ENCODE measurements at places on chromosomes 13 and 19.
A peak's percentile ranks its signal among the peaks of the same experiment; 100 is the strongest.

- DNase-seq, result no peak
Measured at GRCh38 chr19:14482172-14482941, 7.2 kb upstream of the PTGER1 start.

DNA sequence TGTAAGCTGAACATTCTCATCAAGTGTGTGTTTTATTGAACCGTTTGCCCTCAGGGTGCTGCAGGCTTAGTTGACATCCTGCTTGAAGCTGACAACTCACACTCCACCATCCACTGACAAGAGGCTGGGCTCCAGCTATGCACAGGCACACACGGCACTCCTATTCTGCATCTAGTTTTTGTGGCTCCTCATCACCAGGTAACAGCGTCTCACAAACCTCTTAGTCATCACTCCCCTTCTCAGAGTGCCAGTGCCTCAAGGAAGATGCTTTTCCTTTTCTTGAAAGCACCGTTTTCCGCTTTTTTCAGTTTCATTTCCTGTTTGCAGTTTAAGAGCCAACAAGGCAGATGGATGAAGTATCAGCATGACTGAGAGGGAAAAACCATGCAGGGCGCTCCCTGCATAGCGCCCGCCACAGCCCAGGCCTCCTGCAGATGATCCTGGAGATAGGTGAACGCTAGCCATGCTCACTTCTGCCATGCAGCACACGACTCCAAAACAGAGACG, 491.2 kb downstream of the COG6 start:
- no peak for DNase-seq

GRCh38 chr13:66585669-66586203, 644.4 kb downstream of the PCDH9 start:
- no peak for DNase-seq

DNA sequence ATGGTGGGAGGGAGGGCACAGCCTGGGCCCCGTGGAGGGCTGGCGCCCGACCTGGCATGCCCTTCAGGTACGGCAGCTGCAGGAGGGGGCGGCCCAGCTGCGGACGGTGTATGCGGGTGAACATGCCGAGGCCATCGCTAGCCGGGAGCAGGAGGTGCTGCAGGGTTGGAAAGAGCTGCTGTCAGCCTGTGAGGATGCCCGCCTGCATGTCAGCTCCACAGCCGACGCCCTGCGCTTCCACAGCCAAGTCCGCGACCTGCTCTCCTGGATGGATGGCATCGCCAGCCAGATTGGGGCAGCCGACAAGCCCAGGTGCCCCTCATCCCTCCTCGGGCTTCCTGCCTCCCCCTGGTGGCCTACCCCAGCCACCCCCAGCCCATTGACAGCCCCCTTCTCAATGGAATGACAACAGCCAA, 16.6 kb upstream of the SHKBP1 start:
- DNase-seq, result no peak

GRCh38 chr19:23346696-23347095, 48.6 kb downstream of the ZNF91 start:
- no peak for DNase-seq

GRCh38 chr19:33771384-33772101, 25.1 kb upstream of the KCTD15 start:
- peak; percentile 77 for DNase-seq
